ENCODE measurements at places on chromosomes 4 and X.

GRCh38 chr4:57100979-57101651, 9.1 kb downstream of the IGFBP7 start:
- no peak for DNase-seq

GRCh38 chrX:40471965-40472648, 108.7 kb upstream of the ATP6AP2 start:
- DNase-seq = no peak

DNA sequence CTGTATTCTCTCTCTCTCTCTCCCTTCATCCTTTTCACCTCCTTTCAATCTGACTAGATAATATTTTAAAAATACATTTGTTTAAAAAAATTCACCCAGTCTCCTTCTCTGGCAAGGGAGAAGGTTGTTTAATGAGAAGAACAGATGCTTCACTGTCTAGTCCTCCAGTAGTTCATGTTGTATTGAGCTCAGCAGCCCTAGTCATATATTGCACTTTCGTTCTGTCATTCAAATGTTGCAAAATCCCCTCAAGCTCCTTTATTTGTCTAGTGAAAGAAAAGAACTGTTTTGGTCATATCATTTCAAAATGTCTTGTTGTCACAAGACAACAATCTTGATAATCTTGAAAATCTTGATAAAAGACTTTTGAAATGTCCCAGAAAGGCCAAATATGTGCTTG, 248.0 kb downstream of the GALNTL6 start:
- no peak for DNase-seq

GRCh38 chr4:161252520-161253141, 911.2 kb downstream of the FSTL5 start:
- DNase-seq = no peak

GRCh38 chr4:8768357-8768999, 103.2 kb downstream of the HMX1 start:
- no peak for DNase-seq
